ENCODE measurements at places on chromosomes 3 and 15.

DNA sequence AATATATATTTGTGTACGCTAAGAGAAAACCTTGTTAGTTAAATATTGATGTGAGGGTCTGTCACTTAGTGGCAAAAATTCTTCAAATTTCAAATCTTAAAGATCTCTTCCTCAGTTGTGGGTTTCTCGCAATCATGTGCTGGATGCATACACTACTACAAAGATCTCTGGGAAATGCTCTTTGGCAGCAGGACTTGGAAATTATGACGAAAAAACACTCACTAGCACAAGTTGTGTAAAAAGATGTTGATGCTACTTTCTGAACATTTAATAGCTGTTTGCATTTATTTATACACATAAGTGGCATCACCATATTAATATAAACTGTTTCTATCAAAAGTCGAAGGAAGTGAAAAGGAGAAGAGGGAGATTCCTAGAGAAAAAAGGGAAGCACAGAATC, 10.8 kb upstream of the NANOGP8 start:
- DNase-seq = no peak

- DNase-seq = no peak
These were observed 331.8 kb downstream of the ERC2 start for GRCh38 chr3:56136514-56136913.

GRCh38 chr3:25872200-25872877, 82.4 kb downstream of the OXSM start:
- DNase-seq = no peak

DNA sequence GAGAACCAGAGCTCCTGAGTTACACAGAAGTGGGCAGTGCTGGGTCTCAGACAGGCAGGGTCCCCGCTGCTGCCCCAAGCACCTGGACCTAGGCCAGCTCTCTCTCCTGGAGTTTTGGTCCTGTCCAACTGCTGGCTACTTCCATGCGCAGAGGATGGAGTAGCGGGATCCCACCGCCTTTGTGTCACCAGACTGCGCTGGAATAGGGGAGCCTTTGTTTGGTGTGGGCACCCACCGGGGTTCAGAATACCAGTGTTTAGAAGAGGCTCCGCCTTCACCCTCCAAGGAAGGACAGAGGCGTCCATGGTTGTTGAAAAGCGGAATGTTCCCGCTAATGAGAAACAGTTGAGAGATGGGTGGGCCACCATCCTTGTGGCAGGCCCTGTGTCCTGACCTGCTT, 154.4 kb downstream of the DNAJB8 start:
- DNase-seq = no peak

DNA sequence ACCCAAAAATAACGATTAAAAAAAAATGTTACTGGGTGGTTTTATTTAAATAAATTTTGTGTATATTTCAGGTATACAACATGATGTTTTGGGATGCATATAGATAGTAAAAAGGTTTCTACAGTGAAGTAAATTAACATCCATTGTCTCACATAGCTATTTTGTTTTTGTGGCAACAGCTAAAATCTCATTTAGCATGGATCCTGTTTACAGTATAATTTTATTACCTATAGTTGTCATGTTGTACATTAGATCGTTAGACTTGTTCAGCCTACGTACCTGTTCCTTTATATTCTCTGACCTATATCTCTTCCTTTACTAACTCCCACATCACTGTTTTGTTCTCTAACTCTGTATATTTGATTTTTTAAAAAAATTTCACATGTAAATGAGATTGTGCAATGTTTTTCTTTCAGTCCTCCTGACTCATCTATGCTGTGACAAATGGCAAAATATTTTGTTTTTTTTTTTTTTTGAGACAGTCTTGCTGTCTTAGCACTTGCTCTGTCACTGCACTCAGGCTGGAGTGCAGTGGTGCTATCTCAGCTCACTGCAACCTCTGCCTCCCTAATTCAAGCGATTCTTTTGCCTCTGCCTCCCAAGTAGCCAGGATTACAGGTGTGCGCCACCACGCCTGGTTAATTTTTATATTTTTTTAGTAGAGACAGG, 45.6 kb downstream of the OIP5 start:
- no peak for DNase-seq

DNA sequence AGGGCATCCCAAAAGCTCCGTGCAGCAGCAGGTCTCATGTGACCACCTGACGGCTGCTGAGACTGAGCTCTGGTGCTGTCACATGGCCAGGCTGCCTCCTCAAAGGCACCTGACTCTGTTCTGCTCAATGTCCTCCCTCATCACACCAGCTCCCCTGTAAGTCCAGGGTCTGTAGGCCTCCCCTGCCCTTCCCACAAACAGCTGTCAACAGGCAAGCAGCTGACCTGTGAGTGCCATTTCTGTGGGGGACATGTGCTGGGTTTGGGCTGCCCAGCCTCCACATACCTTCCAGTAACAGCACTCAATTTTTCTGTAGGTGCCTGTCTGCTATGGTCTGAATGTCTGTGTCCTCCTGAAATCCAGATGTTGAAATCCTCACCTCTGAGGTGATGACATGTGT, 11.2 kb downstream of the NUP210 start:
- DNase-seq = no peak

- DNase-seq = no peak
These were observed 99.1 kb downstream of the SSR3 start for GRCh38 chr3:156455839-156456238.

GRCh38 chr15:40285554-40286011, 2.7 kb upstream of the ANKRD63 start:
- no peak for DNase-seq

DNA sequence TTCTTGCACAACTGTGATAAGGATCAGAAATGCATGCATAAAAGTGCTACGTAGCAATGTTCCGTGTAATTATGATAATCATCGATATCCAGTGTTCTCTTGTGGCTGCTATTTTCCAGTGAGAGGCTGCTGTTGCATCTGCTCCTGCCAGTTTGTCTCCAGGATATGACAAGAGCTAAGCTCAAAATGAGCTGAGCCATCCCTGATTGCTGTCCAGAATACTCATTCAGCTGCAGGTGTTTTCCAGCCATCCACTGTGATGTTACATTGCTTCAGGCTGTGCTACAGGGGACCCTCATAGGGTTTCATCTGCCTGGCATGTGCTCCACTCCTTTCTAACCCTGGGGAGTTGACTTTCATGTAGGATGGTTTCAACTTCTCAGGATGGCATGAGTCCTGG, 976.0 kb downstream of the ROBO1 start:
- no peak for DNase-seq

DNA sequence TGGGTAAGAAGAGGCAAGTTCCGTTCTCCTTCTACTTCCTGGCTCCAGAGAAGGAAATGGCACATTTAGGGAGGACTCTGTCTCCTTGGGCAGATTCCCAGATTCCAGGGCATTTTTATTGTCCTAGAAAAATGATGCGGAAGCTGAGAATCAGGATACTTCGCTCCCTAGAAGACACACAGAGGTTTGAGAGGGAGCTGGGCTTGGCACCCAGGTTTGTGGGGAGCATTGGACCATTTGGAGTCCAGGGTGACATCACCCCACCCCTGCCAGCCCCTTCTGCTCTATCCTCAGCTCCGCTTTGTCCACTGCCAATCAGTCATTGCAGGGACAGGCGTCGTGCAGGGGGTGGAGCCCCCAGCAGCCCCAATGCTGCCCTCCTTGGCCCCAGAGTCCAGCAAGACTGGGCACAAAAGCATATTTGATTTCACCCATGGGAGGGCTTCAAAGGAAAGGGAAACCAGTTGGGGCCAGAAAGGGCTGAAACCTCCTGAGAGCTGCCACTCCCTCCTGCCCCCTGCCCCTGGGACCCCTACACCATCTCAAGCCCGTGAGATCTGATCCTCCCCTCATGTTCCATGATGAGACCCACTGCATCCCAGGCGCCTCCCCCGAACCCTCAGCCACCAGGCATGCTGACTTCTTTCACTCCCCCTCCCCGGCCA, 129.8 kb upstream of the MEF2A start:
- DNase-seq = no peak

GRCh38 chr3:98612587-98612986, 19.2 kb upstream of the CPOX start:
- no peak for DNase-seq

- DNase-seq = no peak
These were observed 181.3 kb upstream of the EIF1B start for GRCh38 chr3:40128166-40128565.

DNA sequence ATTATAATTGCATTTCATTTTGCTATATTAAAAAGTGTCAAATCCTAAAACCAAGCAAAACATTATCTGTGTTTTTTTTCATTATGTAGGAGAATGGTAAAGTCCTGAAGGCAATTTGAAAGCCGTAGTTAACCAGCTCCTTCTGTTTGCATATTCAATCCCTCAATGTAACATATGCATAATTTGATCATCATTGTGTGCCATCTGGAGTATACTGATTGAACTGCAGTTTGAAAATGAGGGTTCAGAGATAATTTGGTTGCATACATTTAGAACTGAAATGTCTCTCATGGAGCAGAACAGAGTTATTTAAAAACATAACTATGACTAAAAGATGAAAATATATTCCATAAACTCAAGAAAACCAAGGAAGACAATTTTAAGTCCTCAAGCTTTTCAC, 518.6 kb downstream of the GBE1 start:
- DNase-seq = no peak

- DNase-seq = peak; percentile 23
These were observed 7.0 kb downstream of the HDGFL3 start for GRCh38 chr15:83200589-83200988.

DNA sequence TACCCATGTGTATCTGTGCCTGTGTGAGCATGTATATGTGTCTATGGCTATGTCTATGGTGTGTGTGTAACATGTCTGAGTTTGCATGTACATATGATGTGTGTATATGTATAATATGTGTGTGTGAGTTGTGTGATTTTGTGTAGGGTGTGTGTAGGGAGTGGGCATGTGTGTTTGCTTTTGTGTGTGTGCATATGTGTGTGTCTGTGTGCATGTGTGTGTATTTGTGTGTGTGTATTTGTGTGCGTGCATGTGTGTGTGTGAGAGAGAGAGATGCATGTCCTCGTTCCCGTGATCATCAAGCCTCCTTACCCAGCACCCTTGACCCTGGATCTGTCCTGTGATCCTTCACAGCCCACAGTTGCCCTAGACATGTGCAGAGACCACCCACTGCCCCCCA, 79.5 kb downstream of the LINGO1 start:
- no peak for DNase-seq

DNA sequence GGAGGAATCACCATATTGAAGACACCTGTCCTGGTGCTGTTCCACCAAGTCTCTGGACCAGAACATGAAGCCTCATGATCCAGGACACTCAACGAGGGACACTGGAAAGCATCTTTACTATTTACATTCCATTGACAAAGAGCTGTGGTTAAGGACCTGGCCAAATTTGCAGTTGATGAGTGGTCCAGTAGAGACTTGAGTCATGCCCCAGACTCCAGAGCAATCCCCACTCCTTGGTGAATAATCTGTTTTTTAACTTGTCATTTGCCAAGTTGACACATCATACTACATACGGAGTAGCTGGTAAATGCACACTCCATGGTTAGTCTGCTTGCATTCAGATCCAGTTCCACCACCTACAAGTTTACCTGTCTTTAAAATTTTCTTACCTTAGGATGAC, 1.2 kb upstream of the COL6A6 start:
- no peak for DNase-seq

GRCh38 chr3:155334914-155335723, 41.6 kb upstream of the STRIT1 start:
- DNase-seq = peak; percentile 25

GRCh38 chr3:156456771-156457224, 98.1 kb downstream of the SSR3 start:
- DNase-seq = no peak

DNA sequence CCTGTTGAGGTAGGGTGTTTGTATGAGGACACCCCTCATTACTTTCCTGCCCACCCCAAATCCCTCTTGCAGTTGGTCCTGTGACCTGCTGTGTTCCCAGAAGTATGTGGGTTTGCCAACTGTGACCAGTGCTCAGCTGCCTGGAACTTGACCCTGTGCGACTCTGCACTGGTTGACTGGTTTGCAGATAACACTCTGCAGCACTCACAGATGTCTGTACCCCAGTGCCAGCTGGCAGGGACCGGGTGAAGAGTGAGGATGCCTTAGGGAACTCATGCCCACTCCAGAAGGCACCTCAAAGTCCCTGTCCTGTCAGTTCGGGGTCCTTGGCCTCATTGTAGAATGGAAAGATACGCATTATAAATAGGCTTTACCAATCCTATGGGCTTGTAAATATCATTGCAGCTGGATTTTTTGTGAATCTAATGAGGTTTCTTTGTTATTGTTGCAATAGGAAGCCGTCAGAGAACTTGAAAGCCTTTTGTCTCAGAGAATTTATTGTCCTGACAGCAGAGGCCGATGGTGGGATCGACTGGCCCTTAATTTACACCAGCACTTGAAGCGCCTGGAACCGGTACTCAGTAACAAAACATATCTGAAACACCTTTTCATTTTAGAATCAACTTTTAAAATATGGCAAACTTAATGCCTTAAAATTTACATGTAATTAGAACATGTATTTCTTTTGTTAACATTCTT, 18.2 kb downstream of the FAN1 start:
- DNase-seq = no peak

DNA sequence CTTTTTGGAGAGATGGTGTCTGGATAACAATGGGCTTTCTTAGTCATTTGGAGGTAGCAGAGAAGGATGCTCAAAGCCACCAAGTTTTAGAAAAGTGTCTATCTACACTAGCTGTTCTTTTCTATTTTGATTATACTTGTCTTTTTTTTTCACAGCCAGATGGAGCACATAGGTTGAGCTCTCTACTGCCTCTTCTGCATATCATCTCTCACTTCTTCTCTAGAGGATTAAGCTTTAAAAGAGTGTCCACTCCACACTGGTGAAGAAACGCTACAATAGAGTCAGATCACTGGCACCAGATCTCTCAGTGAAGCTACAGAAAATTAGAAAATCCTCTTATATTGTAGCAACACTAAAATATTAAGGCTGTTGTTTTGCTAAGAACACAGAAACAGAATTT, 145.3 kb upstream of the MBNL1 start:
- DNase-seq = peak; percentile 13

GRCh38 chr3:24678421-24678865, 183.8 kb upstream of the THRB start:
- DNase-seq = peak; percentile 79

DNA sequence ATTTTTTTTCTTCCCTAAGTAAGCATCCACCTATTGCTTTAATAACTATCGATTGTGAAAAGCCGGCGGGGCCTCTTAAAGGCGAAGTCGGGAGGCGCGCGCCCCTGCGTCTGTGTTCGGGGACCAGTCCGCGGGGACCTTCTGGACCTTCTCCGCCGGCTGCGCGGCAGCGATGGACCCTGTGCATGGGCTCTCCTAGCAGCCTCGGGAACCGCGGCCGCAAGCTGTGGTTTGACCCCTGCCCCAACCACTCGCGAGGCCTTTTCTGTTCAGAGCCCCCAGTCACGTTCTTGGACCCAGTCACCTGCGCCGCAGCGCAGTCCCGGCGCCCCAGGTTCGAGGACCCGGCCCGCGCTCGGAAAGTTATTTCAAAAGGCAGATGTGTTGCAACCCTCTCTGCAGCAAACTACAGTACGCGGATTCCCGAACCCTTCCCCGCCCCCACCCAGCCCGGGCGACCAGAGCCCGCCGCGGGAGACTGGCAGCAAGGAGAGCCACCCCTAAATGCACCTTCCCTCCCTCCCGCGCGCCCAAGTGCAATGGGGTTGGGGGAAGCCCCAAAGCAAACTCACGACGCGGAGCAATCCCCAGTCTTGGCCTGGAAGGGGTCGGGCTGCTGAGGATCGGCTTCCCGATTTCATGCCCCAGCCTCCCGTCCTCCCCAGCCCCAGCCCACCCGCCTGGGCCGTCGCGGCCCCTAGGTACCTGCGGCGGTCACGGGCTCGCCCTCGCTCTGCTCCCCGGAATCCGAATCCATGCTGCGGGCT, 684 bp downstream of the TNFAIP8L3 start:
- no peak for DNase-seq

GRCh38 chr3:22713936-22714335, 489.2 kb upstream of the UBE2E2 start:
- DNase-seq = no peak

- no peak for DNase-seq
These were observed 36.9 kb downstream of the NR1D2 start for GRCh38 chr3:23981955-23982354.

Data from activated CD4-positive, alpha-beta T cell treated with anti-CD3 and anti-CD28 coated beads, Interleukin-2, Interleukin-6, amounts not matched to agents 100 ng/mL and 50 ng/mL, durations not matched to agents 16 hours and 8 hours (primary cell).